Panc1 (cell line): ENCODE measurements at places on chromosomes 11 and 22.

- DNase-seq = no peak
These were observed 32.9 kb downstream of the ELFN2 start for GRCh38 chr22:37394341-37394740.

GRCh38 chr11:32030875-32031503 lies 59.9 kb upstream of the RCN1 start:
- no peak for DNase-seq

DNA sequence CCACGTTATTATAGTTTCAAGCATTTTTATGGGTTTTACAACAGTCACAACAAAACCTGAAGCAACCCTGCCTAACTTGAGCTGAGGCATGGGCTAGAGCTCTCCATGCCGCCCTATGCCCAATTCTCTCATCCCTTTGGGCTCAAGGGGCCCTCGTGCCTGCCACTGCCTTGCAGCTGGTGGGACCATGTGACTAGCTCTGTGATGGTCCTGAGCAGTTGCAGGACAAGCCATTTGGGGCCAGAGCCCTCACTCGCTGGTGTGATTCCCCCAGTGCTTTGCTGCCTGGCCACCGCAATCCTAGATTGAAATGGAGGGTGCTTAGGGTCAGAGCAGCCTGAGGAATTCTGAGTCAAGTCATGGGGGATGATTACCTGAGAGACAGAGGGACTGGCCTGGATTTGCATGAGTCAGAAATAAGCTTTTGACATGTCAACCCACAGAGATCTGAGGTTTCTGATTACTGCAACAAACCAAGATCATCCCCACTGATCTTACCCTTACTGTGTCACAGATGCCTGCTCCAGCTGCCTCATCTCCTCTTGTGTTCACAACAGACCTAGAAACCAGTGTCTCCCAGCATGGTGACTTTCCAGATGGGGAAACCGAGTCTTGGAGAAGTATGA lies 323.7 kb downstream of the BRD1 start:
- no peak for DNase-seq

DNA sequence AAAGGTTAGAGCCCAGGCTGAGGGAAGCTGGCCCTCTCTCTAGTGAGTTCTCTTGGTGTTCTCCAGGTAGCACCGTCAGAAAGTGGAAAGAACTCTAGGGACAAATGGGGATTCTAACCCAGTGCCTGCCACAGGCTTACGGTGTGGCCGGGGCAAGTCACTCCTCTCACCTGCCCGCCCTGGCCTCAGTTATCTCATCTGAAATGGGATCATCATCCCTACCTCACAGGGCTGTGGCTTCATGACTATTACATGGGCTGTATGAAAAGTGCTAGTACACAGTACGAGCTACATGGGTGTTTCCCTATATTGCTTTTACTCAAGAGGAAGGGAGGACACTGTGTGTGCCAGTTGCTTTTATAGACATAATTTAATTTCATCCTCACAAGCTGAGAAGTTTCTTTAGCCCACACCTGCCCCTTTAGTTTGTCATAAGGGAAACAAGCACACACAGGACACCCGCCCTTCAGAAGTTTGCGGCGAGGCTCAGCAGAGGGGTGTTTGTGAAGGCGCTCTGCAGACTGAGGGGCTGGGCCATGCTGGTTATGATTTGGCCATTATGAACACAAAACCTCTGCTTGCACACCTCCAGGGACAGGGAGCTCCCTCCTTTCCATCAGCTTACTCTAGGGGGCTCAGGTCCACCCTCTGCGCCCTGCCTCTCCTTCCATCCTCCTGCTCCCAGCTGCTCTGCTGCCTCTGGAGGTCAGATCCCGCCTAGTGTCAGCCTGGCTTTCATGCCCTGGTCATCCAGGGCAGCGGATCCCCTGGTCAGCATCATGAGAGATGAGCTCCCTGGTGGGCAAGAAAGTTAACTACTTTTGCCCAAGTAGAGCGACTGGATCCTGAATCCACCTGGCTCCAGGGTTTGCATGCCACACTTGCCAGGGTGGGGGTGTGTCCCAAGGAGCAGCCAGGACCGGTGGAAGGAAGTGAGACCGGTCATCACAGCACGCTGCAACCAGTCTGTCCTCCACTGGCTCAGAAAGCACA lies 1.2 kb downstream of the KLHL35 start:
- DNase-seq = no peak

GRCh38 chr11:8034604-8035190 lies 46.3 kb upstream of the TUB start:
- DNase-seq = no peak

- peak; percentile 41 for DNase-seq
These were observed 108.2 kb downstream of the SLC36A4 start for GRCh38 chr11:93089474-93090102.

DNA sequence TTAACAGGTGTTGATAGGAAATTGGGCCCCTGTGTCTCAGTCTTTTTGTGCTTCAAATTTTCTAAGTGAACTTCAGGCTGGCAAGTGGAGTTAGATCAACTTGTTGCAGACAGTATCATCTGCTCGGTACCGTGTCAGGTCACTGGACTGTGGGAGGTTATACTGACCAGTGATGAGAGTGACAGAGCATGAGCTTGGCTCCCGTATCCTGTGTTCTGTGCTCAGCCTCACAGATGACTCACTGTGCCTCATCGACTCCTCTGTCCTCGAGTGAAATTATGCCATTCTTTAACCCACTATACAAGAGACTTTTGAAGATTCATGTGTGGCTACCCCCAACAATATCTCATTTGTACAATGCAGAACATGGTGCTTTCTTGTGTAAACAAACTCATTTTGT lies 7.9 kb downstream of the GRAP2 start:
- no peak for DNase-seq

GRCh38 chr22:45554040-45554406 lies 51.3 kb downstream of the FBLN1 start:
- DNase-seq = no peak

- no peak for DNase-seq
These were observed 39.3 kb downstream of the DENND5A start for GRCh38 chr11:9225748-9226298.

GRCh38 chr11:67630228-67630942 lies 648 bp upstream of the NUDT8 start:
- DNase-seq = peak; percentile 67

DNA sequence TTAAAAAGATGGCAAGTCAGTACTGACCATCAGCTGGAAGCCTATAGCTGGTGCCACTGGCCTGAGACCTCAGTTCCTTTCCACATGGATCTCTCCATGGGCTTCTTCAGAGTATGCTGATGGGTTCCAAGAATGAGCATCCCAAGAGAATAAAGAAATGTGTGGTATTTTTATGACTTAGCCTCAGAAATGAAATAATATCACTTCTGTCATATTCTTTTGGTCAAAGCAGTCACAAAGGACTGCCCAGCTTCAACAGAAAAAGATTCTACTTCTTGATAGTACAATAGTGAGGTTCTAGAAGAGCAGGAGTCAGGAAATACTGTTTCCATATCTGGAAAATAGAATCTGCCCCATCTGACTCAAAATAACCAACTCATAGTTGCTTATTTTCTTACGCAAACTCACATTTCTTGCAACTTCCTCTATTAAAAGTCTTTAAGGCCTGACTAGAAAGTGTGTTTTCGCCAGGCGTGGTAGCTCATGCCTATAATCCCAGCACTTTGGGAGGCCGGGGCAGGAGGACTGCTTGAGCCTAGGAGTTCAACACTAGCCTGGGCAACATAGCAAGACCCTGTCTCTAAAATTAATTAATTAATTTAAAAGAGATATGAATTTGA lies 116.9 kb downstream of the SIK3 start:
- no peak for DNase-seq

GRCh38 chr22:31612891-31613285 lies 49.1 kb downstream of the PISD start:
- DNase-seq = no peak

DNA sequence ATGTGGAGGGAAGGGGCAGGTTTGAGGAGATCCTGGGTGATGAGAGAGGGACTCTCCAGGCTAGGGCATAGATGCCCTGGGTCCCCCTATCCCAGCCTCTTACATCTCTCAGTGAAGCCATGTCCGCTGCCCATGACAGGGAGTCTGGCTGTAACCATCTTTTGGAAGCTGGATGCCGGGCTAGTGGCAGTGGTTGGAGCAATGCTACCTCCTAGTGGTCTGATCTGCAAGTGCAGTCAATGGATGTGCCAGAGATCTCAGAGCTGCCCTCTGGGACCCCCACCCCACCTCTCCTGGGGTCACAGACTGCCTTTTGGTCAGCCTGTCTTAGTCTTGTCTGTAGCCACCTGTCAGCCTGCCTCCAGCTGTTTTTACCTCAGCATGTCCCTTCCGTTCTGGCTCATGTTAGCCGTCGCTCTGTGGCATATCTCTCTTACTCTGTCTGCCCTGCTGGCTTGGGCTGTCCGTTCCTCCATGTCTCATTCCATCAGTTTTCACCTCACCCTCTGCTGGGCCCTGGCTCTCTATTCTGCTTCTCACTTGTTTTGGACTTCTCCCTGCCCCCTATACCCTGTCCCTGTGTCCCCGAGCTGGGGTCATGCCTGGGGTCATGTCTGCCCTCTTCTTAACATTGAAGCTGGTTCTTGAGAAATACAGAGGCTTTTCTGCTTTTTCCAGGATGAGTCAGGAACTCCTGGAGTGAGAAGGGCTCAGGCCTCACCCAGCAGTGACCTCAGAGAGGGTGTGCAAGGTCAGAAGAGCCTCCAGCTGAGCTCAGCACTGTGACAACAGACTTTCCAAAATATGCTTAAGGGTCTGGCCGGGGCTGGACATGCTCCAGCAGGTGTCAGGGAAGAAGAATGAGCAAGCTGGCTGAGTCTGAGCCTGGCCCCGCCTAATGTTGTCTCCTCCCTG lies 52.0 kb upstream of the THY1 start:
- peak; percentile 58 for DNase-seq

- no peak for DNase-seq
These were observed 899 bp upstream of the KLHDC7B start for GRCh38 chr22:50544746-50545253.

DNA sequence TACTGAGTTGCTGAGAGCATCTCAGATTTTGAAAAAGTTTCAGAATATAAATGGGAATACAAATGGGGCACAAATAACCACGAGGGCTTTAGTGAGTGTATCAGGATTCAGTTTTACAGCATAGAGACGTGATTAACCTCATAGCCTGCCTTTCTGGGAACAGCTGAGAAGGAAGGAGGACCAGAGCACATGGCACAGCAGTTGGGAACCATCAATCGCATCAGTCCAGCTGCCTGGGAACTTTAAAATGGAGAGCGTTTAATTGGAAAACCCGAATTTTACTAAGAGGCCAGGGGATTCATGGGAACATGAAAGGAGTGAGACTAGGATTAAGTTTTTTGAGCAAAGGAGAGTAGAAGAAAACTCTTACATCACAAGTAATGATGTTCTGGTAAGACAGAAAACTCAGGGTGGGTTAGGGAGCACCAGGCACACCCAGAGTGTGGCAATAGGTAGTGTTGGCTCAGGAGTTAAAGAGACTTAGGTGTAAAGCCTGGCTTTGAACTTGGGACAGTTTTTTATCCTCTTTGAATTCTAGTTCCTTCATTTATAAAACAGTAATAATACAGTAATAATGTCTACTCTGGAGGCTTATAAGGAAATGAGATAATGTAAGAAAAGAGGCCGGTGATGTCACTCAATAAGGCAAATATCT lies 40.2 kb downstream of the FZD4 start:
- DNase-seq = no peak

GRCh38 chr11:9460322-9461062 lies at the start of gene ZNF143:
Gene ZNF143, plus strand, starts transcription at chr11:9461012. Its CDS starts 10,297 bp downstream, at chr11:9471309.
- DNase-seq = peak; percentile 100

GRCh38 chr11:94910270-94910669 lies 63.1 kb downstream of the CWC15 start:
- DNase-seq = no peak

DNA sequence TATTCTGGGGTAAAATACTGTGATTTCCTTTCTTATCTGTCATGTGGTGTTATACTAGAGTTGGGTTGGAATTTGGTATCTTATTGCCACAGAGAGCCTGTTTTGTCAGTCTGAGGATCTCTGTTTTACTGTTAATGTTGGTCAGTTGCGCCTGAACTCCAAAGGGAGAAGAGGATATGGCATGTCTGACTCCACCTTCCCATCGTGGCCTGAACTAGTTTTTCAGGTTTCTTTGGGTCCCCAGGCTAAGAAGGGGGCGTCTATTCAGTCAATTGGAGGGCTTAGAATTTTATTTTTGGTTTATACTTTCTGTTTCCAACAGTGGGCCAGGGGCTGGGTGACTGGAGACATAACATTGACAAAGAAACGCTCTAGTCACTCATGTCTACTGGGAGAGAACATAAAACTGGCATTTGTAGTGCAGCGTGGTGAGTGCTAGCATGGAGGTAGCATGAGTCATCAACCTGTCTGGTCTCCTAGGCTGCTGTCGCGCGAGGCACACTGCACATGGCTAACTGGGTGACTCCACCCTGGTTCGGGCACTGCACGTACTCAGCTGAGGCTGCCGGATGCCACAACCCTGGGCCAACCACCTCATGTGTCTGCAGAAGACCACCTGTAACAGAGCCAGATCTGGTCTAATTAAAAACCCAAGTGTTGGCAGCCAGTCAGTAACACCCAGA lies 120.1 kb upstream of the OR9Q1 start:
- DNase-seq = no peak

- DNase-seq = no peak
These were observed 217.3 kb upstream of the MTNR1B start for GRCh38 chr11:92752122-92752521.

DNA sequence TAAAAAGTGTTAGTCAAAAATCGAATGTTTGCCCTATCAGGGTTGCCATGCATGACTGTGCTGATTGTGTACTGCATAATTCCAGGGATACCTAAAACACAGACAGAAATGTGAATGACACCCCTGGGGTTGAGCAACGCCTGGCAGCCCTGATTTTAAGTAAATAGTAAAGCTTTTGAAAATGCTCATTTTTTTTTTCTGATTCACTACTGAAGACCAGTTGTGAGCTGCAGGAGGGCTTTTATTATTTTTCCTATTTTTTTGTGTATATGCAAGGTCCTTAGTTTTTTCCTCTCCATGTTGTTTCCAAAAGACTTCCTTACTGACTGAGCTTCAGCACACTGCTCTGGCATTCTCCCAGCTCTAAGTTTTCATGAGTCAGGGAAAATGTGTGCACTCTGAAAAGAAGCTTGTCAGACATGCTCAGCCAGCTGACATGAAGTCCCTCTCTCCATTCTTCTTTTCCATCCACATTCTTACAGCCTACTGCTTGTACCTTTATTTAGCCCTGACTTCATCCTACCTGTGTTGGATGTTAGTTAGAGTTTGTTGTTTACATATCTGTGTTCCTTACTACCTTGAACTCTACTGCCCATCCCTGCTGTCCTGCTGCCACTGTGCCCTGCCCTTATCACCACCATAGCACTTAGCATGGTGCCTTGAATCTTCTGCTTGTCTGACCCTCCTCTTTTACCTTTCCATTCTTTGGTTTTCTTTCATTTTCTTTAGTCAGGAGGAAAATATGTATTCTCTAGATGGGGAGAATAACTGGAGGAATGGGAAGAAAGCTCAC lies 79.5 kb downstream of the HORMAD2 start:
- no peak for DNase-seq

DNA sequence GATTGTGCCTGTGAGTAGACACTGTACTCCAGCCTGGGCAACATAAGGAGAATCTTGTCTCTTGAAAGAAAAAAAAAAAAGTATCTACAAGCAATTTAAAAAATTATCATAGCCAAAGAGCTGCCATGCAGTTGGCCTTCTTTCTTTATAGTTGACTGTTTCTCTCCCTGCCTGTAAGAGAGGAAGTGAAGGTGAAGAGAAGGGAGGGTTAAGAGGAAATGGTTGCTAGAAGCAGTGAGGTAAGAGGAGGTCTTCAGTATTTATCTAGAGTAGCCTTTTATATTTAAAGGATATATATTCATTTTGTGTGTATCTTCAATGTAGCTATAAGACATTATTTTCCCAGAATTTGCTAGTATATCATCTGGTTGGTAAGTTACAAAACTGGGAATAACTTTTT lies 217.9 kb downstream of the TMEM135 start:
- no peak for DNase-seq
